ENCODE measurements at places on chromosomes 11 and 22.

GRCh38 chr11:2312232-2313042, 10.6 kb downstream of the TSPAN32 start:
- no peak for DNase-seq

GRCh38 chr11:128036556-128037093, 550.7 kb downstream of the ETS1 start:
- no peak for DNase-seq

DNA sequence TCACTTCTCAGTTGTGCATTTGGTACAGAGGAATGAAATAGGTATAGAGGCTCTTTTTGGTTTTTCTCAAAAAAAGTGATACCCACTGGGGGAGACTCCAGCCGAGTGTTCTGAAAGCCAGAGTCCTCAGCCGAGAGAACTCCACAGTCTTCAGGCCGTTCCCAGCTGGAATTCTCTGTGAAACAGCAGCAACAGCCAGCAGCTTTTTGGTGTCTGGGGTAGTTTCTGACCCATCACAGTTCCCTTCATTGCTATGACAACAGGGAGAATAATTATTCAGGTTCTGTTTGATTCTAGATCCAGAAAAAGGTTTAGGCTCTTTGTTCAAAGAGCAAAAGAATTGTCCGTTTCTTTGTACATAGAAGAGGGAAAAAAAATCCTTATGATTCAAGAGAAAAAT, 84.6 kb downstream of the C22orf31 start:
- no peak for DNase-seq

- DNase-seq, result no peak
Observed at GRCh38 chr22:49948116-49948957, 12.2 kb upstream of the PIM3 start.

DNA sequence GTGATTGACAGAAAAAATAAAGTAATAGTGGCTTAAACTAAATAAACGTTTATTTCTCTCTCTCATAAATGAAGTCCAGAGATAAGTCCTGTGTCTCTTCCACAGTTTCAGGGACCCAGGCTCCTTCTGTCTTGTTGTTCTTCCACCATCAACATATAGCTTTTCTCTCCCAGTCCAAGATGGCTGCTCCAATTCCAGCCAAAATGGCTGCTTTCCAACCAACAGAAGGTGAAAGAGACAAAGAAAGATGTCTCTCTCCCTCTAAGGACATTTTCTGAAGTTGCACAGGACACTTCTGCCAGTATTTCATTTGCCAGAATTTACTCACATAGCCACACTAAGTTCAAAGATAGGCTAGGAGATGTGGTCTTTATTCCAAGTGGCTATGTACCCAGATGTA, 9.4 kb upstream of the PLEKHB1 start:
- no peak for DNase-seq

- DNase-seq, result no peak
Observed at GRCh38 chr22:43376765-43377547, 33.8 kb upstream of the SCUBE1 start.

- DNase-seq, result no peak
Observed at GRCh38 chr11:35511666-35512065, 13.8 kb downstream of the PAMR1 start.

DNA sequence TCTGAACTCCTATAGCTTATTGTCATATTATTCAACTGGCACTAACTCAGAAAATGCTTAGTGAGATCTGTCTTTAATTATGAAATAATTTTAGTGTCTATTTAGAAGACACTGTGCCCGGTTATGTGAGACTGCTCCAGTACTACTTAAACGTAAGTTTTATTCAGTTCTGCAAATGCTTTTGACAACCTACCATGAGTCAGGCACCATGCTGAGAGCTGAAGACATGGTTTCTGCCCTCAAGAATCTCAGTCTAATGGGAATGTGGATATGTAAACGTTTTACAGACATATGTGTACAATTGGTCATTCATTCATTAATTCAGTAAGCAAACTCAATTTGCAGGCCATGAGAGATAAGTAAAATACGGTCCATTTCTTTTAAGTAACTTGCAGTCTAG, 40.0 kb downstream of the DCUN1D5 start:
- DNase-seq, result no peak

DNA sequence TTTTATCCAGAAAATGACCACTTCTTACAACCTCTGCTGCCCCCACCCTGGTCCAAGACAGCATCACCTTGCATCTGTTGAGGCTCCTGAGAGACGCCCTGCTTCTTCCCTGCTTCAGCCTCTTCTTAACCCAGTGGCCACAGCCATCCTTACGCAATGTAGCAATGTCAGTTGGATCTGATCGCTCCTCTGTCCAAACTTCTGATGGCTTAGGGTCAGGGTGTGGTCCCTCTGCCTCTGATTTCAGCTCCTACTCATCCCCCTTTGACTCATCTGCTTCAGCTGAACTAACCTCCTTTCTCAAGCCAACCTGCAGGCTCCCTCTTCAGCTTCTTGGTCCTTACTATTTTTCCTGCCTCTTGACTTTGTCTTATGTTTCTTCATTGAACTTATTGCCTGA, 280.8 kb downstream of the KIRREL3 start:
- DNase-seq, result no peak

DNA sequence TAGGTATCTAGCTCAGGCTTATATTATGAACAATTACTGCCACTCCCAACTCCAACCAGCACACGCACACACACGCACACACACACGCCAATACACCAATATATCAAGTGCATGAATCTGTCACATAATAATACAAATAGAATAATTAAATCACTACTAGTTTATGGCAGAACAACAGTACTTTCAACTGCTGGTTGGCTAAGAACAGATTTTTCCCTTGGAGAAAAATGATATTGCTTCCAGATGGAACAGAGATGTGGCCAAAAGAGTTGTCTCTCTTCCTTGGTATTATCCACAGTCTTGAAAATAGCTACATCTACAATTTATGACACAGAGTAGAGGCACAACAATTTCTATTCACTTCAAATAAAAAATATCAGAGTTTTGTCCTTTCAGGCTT, 538.3 kb upstream of the FAT3 start:
- DNase-seq, result no peak

- no peak for DNase-seq
Observed at GRCh38 chr11:110169738-110170137, 76.5 kb downstream of the ZC3H12C start.

DNA sequence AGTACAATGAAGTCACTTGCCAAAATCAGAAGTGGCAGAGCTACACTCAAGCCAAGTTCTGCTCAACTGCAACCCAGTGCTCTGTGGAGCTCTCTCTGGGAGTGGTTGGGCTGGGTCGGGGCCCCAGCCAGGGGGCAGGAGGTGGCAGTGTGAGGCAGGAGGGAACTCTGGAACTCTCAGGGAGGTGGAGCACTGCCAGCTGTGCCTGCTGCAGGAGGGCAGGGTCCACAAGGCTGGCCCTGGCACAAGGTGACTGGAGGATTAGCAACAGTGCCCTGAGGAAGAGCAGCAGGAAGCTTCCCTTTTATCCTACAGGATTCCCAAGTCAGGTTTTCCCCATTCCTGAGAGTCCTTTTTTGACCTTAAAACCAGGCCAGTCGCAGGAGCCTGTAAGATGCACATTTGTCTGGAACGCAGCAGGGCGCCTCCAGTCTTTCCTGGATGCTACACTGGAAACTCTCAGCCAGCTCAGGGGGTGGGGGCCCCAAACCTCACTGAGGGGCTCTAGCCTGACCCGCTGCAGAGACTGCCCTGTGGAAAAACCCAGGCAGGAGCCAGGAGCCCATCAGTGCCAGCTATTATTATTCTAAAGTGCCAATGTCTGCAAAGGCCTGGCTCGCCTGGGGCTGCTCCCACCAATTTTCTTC, 31.8 kb downstream of the DKK3 start:
- no peak for DNase-seq

Data from renal pelvis (tissue), 12 donors.